ENCODE measurements at places on chromosomes 5 and 9.

DNA sequence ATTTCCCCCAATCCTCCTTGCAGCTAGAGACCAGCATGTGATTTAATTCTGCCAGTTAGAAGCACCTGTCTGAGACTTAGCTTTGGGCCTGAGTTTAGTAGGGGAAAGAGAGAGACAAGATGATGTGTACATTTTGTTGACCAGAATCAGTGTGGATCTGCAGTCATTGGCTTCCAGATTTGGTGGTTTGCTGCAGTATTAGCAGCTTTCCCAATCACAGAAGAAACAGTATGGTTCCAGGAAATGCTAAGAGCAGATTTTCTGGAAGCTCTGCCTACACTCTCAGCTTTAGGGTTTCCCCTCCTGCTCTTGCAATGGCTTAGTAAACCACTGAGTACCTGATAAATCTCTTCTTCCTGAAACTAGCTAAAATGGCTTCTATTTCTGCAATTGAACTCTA lies 48.8 kb upstream of the FREM1 start:
- no peak for DNase-seq

- DNase-seq, result no peak
Measured at GRCh38 chr5:2891781-2892180, 140.3 kb upstream of the IRX2 start.

DNA sequence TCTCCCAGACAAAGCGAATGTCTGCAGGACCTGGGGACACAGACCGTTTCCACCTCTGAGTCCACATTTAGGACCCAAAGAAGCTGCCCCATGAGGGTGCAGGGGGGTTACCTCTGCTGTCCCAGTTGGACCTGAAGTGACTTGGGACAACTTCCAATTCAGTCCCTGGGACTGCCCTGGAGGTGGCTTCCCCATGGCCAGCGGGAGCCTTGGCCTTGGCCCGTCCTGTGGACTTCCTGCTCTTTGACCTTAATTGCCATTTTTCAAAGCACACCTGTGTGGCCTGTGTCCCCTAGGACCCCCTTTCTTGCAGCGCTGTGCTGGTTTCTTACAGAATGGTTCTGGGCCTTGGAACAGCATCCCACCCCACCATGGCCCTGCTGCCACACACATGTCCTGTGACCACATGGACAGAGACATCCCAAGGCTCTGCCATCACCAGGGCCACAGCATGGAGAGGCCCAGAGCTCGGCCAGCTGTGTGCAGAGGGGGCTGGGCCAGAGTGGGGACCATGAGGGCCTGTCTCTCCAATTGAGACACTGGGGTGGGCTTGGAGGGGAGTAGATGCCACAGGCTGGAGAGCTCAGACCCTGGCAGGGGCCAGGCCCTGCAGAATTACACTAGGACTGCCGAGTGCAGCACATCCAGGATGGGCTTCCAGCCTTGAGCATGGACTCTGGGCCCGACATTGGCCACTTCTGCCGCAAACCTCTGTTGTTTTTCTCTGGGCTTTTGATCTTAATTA lies 45.8 kb downstream of the SECISBP2 start:
- no peak for DNase-seq

GRCh38 chr5:34551911-34552433 lies 104.2 kb upstream of the RAI14 start:
- no peak for DNase-seq

- DNase-seq, result no peak
Measured at GRCh38 chr5:80414113-80414512, 6.2 kb downstream of the ZFYVE16 start.

DNA sequence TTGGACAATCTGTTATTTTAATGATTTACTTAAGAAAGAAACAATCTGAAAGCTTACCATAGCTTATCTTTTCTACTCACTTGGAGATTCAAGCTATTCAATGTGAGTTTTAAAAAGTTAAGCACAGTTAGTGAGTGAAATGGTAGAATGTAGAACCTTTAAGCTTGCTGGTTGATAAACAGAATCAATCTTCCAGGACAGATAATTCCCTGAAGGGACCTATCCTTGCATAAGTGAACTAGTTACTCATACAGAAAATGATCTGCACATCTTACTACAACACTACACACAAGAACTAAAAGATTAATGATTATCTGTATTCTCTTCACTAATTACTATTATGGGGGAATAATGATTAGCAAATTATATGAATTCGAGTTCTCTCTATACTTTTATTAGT lies 165.6 kb downstream of the PALM2AKAP2 start:
- DNase-seq, result no peak

GRCh38 chr9:588981-589380 lies 252.5 kb upstream of the DMRT1 start:
- no peak for DNase-seq

DNA sequence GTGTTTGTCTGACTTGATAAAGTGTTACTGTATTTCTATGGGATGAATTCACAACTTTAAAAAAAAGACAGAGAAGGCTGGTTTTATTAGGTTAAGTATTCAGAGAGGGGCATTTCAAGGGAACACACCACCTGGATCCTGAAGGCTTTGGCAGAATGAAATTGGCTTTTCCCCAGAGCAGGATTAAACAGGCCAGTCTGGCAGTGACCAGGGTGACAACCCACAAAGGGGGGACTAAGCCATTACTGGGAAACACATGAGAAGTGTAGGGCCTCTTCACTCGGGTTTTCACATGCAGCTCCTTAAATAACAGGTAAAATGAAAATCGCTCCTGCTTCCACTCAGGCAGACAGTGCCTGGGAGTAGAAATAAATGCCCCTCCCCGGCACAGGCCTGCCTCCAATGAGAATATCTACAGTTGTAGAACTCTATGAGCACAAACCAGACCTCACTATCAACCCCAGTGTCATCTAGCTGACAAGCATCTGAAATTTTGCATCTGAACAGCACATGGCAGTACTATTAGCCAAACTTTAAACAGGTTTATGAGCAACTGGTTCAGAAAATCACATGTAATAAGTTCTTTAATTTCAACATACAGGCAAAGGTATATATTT lies 85.8 kb downstream of the LHFPL2 start:
- DNase-seq, result no peak

GRCh38 chr5:53984971-53985370 lies 325.4 kb downstream of the ARL15 start:
- no peak for DNase-seq

DNA sequence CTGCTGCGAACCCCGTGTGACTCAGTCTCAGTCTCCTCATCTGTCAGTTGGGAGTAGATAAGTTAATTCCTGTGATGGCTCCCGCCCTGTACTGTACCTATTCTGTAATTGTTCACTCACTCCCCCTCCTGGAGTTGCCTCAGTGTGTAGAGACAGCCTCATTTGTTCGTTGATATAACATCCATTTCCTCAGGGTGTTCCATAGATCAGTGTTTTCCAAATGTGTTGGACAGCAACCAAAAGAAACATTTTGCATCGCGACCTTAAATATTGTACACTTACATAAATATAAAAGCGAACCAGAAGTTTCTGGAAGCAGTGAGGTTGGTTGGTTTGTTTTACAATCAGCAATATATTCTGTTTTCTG lies 698 bp downstream of the NFX1 start:
- no peak for DNase-seq

DNA sequence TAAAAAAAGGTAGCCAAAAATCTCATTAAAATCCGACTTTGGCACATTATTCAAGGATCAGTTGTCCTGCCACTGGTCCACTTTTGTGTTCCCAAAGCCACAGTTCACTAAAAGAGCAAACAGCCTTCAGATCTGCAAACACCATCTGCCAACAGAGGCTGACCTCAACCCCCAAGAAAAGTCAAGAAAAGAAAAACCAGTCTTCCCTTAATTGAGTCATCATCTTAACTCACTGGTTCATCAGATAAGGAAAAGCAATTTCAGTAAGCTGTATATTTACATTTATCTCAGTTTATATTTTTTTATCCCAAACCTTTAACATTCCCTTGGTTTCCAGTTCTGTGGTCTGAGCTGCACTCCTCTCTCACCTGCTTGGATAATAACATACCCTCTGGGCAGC lies 21.2 kb downstream of the RASEF start:
- no peak for DNase-seq

DNA sequence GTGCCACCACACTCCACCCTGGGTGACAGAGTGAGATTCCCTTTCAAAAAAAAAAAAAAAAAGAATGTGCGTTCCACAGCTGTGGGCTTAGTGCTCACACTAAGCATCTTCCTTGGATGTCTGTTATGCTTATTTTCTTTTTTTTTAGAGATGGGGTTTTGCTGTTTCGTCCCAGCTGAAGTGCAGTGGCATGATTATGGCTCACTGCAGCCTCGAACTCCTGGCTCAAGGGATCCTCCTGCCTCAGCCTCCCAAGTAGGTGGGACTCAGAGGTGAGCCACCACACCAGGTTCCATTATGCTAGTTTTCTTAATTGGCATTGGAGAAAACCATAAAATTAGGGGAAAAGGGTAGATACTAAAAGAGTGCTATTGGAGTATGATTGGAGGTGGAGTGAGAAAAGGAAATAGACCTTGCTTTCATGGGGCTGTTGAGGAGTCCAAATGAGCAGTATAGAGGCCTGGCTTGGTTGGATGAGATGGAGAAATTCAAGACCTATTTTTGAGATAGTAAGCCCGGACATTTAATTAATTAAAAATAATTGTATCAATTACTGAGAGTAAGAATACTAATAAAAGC lies 978 bp upstream of the BRD3OS start:
- no peak for DNase-seq

DNA sequence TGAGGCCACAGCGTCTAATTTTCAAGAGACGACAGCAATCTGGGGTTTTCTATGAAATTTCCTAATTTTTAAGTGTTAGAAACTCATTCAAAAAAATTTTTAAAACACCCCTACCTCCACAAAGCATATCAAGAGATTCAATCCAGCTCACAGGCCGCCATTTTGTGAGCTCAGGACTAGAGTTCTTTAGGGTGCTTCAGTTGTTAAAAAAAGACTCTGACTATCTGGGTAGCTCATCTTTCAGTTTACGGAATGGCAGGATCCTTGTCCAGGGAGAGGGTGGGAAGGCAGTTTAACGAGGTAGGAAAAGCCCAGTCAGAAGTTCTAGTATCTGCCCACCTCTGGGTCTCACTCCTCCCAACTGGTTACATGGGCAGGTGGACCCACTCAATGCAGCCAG lies 43.1 kb downstream of the CAMK2A start:
- no peak for DNase-seq

GRCh38 chr5:127985811-127986325 lies 97.7 kb upstream of the SLC12A2 start:
- DNase-seq, result no peak

DNA sequence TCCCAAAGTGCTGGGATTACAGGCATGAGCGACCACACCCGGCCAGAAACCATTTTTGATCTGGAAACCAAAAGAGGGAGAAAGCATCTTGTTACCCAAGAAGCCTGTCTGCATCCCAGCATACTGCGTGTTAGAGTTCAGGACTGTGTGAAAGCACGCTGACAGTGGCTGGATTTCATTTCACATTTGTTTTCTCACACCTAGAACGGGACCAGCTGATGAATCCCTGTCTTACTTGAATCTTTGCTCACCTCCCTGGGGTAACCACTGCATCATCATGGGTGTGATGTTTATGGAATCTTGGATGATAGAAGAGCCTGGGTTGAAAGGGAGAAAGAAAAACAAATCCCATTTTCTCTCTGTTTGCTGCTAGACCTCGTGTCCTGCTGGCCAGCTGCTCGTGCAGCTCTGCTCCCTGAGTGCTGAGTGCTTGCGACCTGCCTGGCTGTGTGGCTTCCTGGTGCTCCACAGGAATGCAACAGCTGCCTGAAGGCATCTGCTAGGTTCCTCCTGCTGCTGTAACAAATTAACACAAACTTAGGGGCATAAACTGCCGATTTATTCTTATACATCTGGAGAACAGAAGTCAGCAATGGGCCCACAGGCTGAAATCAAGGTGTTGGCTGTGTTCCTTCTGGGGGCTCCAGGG lies 378.3 kb upstream of the DAP start:
- DNase-seq, result no peak

DNA sequence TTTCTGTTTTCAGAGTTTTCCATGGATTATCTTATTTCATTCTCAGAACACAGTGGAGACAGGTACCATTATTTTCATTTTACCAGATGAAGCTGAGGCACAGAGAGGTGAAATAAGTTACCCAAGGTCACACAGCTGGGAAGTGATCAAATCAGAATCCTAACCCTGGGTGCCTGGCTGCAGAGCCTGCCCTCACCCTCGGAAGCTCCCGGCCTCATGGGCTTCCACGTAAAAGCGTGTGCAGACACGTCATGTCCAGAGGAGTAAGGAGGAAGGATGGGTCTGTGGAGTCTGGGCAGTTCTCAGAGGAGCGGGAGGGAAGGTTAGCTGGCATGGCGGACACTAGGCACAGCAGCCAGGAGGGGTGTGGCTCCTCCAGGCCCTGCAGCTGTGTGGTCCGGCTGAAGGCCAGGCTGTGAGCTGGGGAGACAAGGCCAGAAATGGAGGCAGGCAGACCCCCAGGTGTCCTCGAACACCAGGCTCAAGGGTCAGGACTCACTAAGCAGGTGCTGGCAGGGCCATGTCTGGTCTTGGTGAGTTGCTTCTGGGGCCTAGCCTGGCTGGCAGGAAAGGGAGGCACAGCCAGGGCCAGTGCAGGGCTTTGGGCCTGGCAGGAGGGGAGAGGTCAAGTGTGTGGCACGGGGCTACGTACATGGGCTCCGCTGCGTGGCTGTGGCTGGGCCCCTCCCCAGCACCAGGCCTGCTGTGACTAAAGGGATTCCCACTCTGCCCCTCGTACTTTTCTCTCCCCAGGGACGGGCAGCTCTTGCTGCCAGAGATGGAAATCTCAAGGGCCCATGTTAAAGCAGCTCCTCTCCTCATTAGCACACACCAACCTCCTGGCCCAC lies 5.6 kb downstream of the TBC1D9B start:
- no peak for DNase-seq

DNA sequence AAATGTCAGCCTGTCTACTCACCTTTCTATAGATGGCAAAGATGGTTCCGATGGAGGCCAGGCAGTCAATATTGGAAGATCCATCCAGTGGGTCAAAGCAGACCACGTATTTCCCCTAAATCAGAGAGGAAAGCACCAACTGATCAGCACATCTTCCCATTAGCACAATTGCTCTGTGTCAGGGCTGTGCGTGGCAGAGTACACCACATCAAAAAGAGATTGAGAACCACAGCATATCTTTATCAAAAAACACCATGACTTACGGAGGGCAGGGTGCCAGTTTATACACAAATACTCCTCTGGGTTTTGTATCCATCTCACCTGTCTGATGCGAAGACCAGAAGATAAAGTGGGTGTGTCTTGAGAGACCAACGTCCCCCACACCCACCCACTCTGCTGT lies 9.1 kb downstream of the FBP2 start:
- no peak for DNase-seq

GRCh38 chr9:37953775-37954437 lies 50.0 kb upstream of the SLC25A51 start:
- DNase-seq, result no peak

DNA sequence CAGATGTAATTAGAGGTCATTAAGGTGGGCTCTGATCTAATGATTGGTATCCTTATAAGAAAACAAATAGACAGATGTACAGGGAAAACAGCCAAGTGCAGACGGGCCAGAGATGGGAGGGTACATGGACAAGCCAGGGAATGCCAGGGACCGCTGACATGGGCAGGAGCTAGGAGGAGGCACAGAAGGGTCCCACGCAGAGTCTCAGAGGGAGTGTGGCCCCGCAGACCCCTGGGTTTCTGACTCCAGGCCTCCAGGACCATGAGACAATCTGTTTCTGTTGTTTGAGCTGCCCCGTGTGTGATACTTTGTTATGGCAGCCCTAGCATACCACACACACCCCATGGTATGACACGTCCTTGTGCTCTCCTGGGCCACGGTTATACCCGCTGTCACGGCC lies 29.1 kb downstream of the GADD45G start:
- DNase-seq, result no peak

Measured in stimulated activated CD4-positive, alpha-beta T cell treated with anti-CD3 and anti-CD28 coated beads, TNF-alpha, amount 100 ng/mL, for 1 hour (primary cell).